ENCODE measurements at places on chromosomes 3 and 15.

- DNase-seq = no peak
These were observed at the start of gene NDN for GRCh38 chr15:23687143-23687470. Gene NDN (minus strand): TSS chr15:23687305. CDS start chr15:23687217, 88 bp downstream.

- peak; percentile 21 for DNase-seq
These were observed 196.8 kb upstream of the MBNL1 start for GRCh38 chr3:152071924-152072323.

DNA sequence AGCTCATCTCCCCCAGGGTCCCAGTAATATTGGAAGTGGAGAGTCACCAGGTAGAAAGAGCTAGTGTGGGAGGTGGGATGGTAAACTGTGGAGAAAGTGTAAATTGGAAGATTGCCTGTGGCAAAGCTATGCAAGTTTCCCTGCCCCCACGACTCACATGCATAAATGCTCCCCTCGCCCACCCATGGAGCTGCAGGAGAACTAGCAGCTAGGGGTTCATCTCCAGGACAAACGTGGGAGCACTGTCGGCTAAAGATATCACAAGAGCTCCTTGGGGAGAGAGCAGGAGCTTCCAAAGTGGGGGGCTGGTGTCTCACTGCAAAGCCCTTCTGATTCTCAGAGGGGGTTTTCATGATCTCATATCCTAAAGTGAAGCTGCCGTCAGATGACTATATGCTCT is 91.4 kb upstream of the PLCL2 start:
- DNase-seq = no peak

DNA sequence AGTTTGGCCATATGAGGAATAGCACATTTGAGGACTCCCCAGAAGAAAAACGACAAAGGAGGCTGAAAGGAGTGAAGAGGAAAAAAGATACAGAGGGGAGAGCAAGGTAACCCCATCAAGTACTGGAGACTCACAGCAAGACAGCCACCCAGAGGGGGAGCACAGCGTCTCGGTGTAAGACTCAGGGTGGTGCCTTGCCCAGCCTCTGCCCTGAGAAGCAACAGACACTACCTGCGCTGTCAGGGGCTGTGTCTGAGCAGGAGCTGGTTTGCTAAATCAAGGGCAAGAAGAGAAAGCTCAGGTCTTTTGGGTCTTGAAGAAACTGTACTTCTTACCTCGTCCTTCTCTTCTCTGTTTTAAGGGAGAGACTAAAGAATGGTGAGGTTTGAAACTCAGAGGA is 27.9 kb downstream of the FBXO45 start:
- DNase-seq = peak; percentile 31

GRCh38 chr3:23937296-23937695 is 7.8 kb upstream of the NR1D2 start:
- DNase-seq = no peak

DNA sequence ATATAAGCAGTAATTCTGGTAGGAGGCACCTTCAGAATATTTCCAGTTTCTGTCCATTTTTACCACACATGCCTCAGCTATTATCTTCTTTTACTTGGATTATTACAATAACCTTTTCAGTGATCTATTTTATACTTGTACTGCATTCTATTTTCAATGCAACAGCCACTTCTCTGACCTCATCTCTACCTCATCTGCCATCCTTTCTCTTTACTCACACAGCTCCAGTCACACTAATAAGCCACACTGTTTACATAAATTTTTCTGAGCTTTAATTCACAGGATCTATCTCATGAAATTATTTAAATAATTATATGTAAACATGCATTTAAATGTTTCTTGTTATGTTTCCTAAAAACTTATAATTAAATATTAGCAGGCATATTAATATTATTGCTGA is 47.3 kb upstream of the BCHE start:
- DNase-seq = no peak

DNA sequence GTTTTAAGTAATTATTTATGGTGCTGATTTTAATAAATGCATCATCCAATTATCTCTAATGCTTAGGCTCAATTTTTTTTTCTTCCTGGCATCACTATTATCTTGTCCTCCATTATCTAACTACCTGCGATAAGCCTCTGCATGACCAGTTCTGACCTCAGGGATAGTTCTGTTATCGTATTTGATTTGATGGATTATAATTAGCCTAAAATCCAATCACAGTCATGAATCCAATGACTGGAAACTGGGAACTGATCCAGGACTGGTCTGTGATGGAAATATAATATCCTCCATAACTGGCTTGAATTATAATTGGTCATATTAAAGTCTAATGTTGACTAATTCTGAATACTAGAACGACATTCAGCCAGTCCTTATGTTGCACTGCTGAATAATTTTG is 1.1 kb downstream of the MYH15 start:
- no peak for DNase-seq

- DNase-seq = no peak
These were observed 7.5 kb upstream of the COLQ start for GRCh38 chr3:15528854-15529537.

DNA sequence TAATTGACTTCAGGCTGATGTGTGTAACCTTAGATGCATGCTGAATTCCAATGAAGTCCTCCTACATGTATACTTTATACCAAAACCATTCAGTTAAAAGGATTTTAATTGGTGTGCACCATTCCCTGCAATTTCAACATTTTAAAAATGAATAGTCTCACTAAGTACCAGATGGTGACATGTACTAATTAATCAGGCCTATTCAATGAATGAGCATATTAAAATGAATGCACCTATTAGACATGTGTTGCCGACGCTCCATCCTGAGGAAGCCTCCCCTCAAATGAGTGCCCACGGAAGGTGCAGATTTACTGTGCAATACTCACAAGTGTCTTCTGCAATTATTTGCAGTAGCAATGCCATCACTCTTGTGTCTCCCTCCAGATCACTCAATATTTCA is 124.7 kb upstream of the TSPAN3 start:
- DNase-seq = no peak

GRCh38 chr15:50189633-50190032 is 7.6 kb downstream of the SLC27A2 start:
- no peak for DNase-seq

GRCh38 chr3:65995030-65995429 is 43.7 kb downstream of the MAGI1 start:
- no peak for DNase-seq

GRCh38 chr3:110393941-110394340 is 677.7 kb upstream of the NECTIN3 start:
- DNase-seq = no peak

DNA sequence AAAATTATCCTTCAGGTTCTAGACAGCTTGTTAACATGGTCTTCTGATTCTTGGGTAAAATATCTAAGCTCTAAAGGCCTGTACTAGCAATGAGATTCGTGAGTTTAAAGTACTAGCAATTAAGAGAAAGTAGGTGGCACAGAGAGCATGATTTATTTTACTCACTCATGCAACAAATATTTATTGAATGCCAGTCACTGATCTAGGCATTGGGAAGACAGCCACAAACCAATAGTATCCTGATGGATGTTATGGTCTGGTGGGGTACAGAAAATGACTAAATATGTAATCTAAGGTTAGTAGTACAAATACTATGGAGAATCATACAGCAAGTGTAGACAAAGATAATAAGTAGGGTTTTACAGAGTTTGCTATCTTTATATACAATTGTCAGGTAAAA is 751.3 kb downstream of the ZNF385D start:
- no peak for DNase-seq

DNA sequence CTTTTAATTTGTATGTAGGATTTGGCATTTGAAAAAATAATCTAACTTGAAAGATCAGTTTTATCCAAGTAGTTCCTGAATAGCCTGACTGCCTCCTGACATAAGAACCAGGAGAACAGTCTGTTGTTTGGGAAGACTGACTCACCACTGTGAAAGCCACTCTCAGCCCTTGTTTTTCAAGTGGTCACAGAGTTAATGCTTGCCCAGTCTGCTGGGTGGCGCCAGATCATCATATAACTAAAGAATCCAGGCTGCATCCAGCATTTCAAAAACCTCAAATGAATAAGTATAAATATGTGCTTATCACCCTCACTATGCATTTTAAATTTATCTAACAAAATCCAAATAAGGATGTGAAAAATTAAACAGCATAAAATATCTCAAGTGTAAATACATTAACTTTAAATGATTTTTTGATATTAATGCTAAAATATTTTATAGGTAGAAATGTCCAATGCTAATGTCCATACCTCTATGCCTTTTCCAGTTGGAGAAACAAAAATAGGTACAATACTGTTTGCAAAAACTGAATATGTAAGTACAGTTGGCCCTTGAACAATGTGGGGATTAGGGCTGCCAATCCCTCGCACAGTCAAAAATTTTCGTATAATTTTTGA is 26.9 kb upstream of the ZBBX start:
- peak; percentile 13 for DNase-seq
